Hindlimb muscle (tissue), 1 donor: ENCODE measurements at places on chromosomes 3 and 15.
A peak's percentile ranks its signal among the peaks of the same experiment; 100 is the strongest.

GRCh38 chr3:50151728-50152127 is 3.4 kb upstream of the SEMA3F start:
- DNase-seq = no peak

GRCh38 chr15:85007741-85008397 is 26.2 kb downstream of the PDE8A start:
- no peak for DNase-seq

GRCh38 chr3:32865383-32865782 is 47.6 kb downstream of the TRIM71 start:
- DNase-seq = no peak

- DNase-seq = no peak
Measured at GRCh38 chr15:31021067-31021665, 29.7 kb upstream of the MTMR10 start.

GRCh38 chr3:174955513-174956016 is 96.4 kb downstream of the NAALADL2 start:
- DNase-seq = no peak

GRCh38 chr3:101204246-101204645 is 116.1 kb downstream of the IMPG2 start:
- peak; percentile 61 for DNase-seq

- no peak for DNase-seq
Measured at GRCh38 chr3:28940530-28940929, 340.3 kb upstream of the RBMS3 start.

GRCh38 chr3:62248734-62249483 is 124.4 kb downstream of the FEZF2 start:
- DNase-seq = no peak

GRCh38 chr3:114356525-114356924 is 62.7 kb downstream of the TIGIT start:
- no peak for DNase-seq

DNA sequence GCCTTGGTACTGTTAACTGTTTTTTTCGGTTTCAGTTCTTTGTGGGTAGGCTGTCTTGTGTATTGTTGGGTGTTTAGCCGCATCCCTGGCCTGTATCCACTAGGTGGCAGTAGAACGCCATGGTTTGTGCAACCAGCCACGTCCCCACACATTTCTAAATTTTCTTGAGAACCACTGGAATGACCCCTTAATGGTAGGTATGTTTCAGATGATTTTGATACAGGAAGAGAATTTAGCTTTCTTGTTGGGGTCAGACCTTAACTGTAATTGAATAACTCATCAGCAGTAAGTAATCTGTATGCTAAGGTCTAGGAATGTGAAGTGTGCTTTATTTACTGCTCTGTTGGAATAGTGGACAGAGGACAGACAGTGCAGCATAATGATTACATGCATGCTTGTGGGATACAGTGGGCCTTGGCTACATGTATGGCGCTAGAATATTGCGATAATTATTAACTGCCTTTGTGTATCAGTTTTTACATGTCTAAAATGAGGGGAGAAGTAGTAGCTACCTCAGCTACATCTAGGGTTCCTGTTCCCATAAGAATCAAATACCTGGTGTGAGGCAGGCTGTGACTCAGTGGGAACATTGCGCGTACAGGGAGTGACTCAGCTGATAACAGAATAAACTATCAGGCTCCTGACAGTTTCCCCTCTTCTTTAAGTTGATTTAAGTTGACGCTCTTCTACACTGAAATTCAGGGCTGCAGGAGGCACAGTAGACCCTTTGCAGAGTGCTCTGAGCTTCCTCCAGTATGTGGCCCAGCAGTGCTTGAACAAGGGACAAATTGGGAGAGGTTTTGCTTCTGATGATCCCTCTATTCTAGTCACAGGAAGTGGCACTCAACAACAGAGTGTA is 25.0 kb upstream of the GPR171 start:
- peak; percentile 87 for DNase-seq

- no peak for DNase-seq
Measured at GRCh38 chr15:56996093-56996492, 77.6 kb downstream of the TCF12 start.

DNA sequence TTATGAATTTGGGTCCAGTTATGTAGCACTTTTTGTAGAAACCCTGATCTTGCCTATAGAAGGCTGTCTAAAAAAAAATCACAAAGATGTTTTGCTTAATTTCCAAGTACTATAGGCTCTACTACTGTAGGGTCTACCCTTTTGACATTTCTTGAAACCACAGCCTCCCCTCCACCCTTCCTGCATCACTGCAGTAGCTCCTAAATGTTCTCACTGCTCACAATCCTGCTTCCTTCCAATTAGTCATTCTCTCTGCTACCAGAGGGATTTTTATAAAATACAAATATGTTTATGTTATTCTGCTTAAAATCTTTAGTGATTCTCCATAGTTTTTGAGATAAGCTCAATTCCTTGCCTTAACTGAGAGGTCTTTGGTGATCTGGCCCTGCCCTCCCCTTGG is 114.0 kb downstream of the CYP19A1 start:
- no peak for DNase-seq

DNA sequence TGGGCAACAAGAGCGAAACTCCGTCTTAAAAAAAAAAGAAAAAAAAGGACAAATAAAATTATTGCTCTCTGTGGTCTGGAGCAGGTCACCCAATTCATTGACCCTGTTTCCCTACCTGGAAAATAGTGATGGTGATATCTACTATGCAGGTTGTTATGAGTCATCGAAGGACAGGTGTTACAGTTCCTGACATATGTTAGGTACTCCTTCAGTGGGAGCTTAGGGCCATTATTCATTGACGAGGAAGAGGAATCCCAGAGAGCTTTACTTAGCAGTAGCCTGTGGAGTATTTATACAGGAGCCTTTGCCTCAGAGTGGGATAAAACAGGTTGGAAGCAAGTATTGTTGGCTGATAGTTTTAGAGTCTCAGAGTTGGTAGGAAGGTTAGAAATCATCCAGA is 74.5 kb downstream of the SLC7A14 start:
- DNase-seq = no peak

DNA sequence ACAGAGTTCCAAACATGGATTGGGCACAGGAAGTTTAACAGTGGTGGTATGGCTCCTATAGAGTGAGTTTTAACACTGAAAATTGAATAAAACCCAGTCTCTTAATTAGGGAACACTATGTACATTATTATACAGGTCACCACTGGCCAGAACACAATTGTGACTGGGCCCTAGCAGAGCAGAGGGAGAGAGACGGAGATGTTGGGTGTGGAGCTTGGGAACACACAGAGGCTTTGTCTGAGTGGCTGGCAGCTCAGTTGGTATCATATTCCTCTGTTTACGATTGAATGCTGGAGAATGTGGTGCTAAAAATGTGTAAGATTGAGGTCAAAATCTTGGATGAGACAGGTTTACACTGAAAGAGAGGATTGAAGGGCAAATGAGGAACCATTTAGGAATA is 6.8 kb upstream of the MOBP start:
- DNase-seq = no peak

DNA sequence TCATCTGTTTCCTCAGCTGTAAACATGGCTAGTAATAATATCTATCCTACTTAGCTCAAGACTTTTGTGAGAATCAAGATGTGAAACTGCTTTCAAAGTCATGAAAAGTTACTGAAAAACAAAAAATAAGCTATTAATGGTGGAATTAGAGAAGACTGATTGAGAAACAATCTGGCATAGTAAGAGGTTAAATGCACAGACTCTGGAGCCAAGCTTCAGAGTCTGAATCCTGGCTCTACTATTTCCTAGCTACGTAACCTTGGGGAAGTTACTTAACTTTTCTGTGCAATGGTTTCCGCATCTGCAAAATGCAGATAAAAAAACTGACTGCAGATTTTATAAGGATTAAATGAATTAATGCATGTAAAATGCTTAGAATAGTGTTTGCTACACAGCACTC is 28.8 kb downstream of the LRRFIP2 start:
- DNase-seq = peak; percentile 28

DNA sequence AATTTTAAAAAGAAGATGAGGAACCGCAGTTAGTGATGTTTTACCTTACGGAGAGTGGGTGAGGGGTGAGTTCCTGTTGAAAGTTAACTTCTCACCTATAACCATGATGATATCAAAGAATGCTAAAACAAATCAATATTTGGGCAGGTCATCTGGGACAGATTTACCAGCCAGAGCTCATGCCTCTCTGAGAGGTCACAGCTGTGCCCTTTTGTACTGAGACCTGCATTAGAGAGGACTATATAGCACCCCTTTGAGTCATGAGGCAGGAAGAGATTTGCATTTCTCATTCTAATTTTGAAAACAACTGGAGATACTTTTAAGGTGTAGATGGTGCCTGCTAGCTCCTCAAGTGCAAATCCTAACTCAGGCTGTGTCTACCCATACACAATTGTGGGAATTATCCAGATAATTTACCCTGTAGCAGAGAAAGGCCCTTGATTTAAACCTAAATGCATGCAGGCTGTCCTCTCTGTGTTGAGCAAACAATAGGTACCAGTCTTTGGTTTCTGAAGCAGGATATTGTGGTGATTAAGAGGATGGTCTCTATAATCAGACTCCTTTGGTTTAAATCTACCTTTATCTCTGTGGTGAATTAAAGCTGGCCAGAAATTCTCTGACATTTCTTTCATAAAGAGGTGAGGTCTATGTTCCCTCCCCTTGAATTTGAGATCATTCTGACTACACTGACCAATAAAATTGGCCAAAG is 5.8 kb upstream of the TM4SF4 start:
- no peak for DNase-seq

DNA sequence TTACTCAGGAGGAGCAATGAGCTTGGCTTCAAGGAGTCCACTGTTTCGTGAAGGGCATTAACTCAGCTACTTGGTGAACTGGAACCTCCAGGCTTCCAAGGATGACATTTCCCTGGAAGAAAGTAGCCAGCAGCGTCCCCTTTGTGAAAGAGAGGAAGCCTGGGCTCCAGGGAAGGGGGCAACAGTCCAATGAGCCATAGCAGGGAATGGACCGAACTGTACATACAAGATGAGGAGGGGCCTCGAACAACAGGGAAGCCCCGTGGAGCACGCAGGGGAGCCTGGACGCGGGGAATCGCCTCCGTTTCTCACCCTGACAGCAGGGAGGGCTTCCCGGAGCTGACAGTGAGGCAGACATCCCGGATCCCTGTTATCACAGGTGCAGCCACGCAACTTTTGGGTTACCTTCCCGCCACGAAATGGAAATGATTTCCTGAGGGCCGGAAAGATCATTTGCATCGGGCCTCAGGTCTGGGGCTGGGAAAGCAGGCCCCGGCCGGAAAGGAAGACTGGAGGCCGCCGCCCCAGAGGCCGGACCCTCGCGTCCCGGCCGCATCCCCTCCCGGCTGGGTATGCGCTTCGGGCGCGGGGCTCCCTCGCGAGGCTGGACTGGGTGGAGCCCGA is 475 bp upstream of the SPINT1 start:
- no peak for DNase-seq

- DNase-seq = no peak
Measured at GRCh38 chr15:71705151-71705550, 105.2 kb upstream of the NR2E3 start.

DNA sequence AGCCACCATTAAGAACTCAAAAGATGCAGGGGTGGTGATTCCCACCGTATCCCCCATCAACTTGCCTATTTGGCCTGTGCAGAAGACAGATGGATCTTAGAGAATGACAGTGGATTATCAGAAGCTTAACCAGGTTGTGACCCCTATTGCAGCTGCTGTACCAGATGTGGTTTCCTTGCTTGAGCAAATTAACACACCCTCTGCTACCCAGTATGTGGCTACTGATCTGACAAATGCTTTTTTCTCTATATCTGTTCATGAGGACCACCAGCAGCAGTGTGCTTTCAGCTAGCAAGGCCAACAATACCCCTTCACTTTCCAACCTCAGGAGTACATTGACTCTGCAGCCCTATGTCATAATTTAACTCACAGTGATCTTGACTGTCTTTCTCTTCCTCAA is 8.6 kb upstream of the MCF2L2 start:
- DNase-seq = no peak

DNA sequence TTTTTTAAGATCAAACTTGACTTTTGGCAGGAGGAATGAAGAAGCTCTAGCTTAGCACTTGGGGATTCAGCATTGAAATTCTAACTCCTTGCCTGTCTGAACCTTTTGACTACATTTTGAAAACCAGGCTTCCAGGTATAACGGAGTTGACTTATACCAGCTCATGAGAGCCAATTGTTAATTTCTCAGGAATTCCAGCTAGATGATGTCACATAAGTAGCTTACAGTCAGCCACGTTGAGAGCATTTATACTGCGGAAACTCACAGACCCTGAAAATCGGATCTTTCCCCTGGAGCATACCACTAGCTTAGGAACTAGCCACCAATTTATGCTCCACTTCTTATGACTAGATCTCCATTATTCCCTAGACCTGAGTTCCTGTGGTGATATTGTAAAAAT is 321.4 kb upstream of the DPH6 start:
- no peak for DNase-seq

GRCh38 chr15:66394472-66394871 is 7.8 kb downstream of the MAP2K1 start:
- DNase-seq = no peak

GRCh38 chr3:187276397-187277128 is 15.0 kb downstream of the MASP1 start:
- no peak for DNase-seq

- no peak for DNase-seq
Measured at GRCh38 chr3:45105855-45106671, 40.1 kb downstream of the CDCP1 start.

DNA sequence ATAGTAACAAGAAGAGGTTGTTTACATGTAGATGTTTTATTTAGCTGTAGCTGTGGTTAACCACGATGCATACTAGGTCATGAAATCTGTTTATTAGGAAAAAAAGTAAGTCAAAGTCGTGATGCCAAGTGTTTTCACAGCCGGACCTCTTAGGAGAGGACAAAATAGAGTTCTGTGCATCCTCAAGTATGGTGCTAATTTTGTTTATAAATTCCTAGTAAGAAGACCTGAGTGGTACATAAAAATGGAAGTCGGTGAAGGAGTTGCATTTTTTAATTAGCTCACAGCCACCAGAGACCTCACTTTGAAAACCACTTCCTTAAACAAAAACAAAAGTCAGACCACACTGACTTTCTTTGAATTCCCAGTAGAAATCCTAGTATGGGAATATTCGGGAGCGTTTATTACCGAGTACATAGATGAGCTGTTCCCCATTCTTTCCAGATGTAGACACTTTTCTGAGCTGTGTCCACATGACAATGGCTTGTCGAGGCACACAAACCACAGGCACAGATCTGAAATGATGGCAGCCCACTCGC is 143.6 kb upstream of the UBE2E1 start:
- no peak for DNase-seq

- peak; percentile 85 for DNase-seq
Measured at GRCh38 chr15:29103824-29104565, 165.6 kb downstream of the NSMCE3 start.

- no peak for DNase-seq
Measured at GRCh38 chr3:160398820-160399124, 253 bp downstream of the IFT80 start.

GRCh38 chr15:68145706-68146105 is 59.4 kb downstream of the CALML4 start:
- no peak for DNase-seq

GRCh38 chr3:54621184-54621583 is 306.7 kb downstream of the LRTM1 start:
- DNase-seq = no peak

DNA sequence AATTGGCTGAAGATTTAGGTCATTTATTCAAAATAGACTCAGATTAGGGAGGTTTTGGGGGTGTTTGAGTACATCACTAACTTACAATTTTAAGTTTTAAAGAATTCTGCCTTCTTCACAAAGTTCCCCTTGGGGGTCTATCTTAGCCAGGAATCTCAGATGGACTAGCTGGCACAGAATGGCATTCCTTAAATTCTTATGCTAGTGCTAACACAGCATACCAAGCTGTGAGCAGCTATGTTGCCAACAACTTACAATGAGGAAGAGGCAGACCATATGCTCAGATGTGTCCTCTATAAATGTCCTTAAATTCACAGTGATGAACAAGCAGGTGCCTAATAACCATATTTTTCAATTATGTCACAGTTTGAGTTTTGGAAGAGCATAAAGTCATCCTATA is 60.9 kb upstream of the NPHP3 start:
- DNase-seq = no peak
